ENCODE measurements at places on chromosomes 2 and 18.

DNA sequence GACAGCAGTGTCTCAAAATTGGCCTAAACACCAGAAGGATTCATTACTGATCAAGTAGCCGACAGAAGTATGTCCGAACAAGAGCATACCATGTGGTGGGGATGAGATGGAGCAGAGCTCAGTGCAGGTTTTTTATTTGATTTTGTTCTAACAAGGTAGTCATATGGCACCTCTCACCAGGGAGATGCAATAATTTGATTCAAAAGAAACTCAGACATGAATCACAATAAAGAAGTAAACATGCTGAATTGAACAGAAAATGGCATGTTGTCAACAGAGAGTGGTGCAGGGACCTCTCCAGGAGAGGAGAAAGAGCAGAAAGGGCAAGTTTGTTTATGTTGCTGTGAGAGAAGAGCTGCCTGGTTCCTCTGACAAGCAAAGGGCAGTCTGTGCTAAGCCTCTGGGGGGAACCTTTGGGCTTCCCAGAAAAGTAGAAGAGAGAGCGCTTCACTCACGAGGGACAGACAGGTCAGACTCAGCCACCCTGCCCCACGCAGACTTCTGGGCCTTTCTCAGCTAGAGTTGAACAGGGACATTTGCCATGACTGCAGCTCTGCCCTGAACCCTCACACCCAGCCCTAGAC lies 351.3 kb upstream of the RAB12 start:
- DNase-seq: no peak

- no peak for DNase-seq
Measured at GRCh38 chr2:27147935-27148334, 869 bp upstream of the TCF23 start.

DNA sequence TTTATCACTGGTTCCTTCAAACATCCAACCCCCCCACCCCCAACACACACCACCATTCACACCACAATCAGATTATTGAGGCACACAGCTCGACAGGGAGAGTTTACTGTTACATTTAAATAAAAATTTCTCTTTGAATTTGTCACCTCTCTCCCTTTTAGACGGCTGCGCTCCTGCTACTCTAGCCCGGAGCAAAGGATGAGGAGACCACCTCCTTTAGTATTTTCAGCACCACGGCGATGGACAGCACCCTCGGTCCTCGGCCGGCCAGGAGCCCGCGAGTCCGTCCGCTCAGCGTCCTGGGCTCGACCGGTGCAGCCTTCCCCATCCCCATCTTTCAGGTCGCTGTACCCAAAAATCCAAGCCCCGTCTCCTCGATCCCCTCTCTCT lies 892 bp downstream of the CELF4 start:
- DNase-seq: peak; percentile 26

DNA sequence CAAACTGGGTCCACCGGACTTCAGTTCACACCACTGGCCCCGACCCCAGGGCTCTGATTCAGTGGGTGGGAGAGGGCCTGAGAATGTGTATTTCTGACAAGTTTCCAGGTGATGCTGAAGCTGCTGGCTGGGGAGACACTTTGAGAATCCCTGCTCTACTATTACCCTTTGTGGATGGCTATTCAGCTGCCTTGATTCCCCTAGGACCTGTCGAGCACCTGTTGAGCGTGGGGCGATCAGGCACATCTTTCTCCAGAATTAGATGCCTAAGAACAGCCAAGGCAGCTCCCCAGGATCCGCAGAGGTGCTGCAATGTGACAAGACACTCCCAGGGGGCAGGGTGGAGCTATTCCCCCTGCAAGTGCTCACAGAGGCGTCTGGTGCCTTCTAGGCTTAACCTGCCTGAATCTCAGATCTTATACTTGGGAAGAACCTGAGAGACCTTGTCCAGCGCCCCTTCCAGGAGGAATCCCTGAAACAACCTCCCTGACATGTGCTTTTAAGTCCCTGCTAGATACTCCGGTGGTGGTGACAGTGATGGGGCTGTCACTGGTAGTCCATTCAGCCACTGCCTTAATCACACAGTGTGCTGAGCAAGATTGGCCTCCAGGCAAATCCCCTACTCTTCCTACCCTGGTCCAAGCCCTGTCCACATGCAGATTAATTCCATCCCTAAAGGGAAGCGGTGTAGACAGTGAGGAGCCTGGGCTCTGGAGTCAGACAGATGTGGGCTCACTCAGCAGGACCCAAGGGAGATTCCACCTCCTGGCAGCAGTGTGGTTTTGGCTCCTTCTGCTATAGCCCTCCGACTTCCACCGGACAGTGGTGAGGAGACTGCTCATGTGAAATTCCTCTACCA lies 43.4 kb upstream of the OTOF start:
- DNase-seq: peak; percentile 30

- DNase-seq: peak; percentile 72
Measured at GRCh38 chr18:48934723-48935432, 15.9 kb downstream of the SMAD7 start.

- DNase-seq: peak; percentile 81
Measured at GRCh38 chr2:96509114-96509846, 4.1 kb upstream of the NEURL3 start.

DNA sequence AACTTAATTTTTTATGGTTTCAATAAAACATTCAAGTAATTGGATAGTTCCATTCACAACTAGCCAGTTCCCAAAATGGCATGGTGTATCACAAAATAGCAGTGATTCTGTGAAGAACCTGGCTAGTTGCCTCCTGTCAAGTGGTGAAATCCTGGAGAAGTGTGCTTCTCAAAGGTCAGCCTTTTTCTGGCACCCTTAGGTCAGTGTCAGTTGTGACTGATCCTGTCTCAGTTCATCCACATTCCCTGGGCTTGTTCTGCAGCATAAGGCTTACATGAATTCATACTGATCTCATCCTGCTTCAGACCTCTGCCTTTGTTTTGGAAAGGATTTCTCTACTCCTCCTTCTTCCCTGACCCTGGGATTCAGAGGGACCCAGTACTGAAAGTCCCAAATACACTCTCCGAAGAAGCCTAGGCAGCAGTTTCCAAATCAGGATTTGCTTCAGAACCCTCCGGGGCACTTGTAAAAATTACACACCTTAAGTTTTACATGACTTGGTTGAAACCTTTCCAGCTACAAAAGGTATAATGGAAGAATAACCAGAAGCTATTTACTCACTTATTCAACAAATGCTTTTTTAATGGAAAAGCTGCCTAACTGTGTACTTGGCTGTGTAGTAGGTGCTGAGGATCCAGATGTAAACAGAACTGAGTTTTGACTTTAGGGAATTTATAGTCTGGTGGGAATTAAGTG lies 11.0 kb downstream of the MAP3K20 start:
- no peak for DNase-seq

- DNase-seq: no peak
Measured at GRCh38 chr2:232857158-232857563, 12.9 kb upstream of the SNORC start.

- DNase-seq: no peak
Measured at GRCh38 chr2:101989740-101990460, 1.9 kb upstream of the IL1R2 start.

DNA sequence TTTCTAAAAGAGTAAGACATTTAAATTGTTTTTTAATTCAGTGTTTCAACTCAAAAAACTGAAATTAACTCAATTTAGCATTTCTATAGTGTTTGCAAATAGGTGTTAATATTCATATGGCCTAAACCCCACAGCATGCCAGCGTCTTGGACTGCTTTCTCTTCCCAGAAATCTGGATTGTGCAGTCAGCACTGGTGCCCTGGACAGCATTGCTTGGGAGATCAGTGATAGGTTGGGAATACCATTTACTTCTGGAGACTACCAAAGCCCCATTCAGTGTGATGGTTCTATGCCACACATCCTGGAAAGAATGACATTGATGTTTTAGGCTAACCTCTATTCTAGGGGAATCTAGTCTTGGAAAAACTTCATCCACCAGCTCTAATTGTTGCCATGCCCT lies 455.0 kb upstream of the KLHL29 start:
- DNase-seq: no peak

GRCh38 chr2:119106301-119106897 lies 52.2 kb downstream of the C1QL2 start:
- peak; percentile 34 for DNase-seq

GRCh38 chr18:2337552-2338141 lies 233.7 kb downstream of the METTL4 start:
- DNase-seq: peak; percentile 15

GRCh38 chr2:3535794-3536681 lies 16.7 kb upstream of the ADI1 start:
- DNase-seq: peak; percentile 56

DNA sequence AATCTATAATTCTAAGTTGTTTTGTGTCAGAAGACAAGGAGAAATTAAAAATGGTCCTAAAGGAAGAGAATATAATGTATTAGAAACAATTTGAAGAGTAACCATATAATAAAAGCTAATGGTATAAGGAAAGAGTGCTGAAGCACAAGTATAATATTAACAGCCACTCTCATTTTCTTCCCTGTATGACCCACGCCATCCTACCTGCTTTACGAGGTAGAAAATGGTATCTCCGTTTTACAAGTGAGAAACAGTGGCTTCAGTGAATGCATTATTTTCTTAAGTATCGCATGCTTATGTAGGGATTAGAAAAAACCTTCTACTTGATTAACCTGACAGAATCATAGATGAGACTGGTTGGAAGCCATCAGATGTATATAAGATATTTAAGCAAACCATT lies 266.2 kb downstream of the CCDC102B start:
- DNase-seq: no peak

- DNase-seq: peak; percentile 67
Measured at GRCh38 chr2:46615986-46616485, 136.7 kb downstream of the TMEM247 start.

- no peak for DNase-seq
Measured at GRCh38 chr2:162968306-162968705, 129.7 kb upstream of the KCNH7 start.

- DNase-seq: no peak
Measured at GRCh38 chr2:37645362-37645761, 26.1 kb downstream of the CDC42EP3 start.

- no peak for DNase-seq
Measured at GRCh38 chr18:78912336-78912735, 67.3 kb upstream of the SALL3 start.

- DNase-seq: peak; percentile 65
Measured at GRCh38 chr18:12307701-12308385, at the start of gene TUBB6. TSS of gene TUBB6 (plus strand) at chr18:12308241. CDS start at chr18:12308293, 52 bp downstream.

DNA sequence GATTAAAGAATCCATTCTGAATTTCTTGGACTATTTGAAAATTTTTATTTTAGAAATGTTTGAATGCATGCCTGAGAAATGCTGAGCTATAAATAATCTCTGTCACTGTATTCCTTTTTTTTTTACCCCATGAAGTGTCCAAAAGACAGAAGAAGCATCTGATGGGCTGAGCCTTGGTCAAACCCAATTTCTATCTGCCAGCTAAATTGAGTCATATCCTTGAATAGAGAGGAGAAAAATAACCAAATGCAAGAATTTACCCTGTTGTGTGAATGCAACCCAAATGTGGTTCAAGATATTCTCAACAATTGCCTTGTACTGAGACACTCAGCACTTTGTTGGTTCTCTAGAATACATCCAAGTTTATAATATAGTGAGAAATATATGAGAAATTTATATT lies 223.5 kb downstream of the UBE2E3 start:
- no peak for DNase-seq

DNA sequence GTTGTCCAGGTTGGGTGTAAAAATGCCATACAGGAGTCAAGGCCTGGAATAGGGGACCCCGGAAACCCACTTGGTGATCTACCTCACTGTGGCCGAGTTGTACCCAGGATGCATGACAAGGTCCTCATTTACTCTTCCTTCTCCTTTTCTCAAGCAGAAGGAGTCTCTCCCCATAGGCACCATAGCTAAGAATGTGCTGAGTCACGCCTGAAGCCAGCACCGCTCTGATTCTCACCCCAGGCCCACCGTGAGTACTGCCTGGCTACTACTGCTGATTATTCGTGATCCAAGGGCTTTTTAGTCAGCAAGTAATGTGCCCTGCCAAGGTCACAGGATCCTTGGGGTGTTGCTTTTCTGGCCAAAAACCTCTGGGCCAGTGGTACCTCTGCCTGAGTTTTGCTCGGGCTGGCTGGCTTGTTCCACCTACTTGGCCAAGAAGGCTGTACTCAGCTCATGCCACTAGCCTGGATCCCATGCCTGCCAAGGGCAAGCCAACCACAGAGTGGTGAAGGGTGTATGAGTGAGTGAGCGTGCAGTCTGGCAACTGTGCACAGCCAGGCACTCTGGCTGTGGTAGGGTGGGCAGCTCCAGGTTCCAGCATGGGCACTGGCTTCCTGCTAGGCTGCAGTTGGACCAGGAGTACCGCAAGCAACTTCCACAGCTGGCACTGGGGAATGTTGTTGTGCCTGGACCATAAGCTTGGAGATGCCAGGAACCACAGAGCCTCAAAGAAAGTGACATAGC lies 650.1 kb upstream of the VRK2 start:
- DNase-seq: peak; percentile 71

DNA sequence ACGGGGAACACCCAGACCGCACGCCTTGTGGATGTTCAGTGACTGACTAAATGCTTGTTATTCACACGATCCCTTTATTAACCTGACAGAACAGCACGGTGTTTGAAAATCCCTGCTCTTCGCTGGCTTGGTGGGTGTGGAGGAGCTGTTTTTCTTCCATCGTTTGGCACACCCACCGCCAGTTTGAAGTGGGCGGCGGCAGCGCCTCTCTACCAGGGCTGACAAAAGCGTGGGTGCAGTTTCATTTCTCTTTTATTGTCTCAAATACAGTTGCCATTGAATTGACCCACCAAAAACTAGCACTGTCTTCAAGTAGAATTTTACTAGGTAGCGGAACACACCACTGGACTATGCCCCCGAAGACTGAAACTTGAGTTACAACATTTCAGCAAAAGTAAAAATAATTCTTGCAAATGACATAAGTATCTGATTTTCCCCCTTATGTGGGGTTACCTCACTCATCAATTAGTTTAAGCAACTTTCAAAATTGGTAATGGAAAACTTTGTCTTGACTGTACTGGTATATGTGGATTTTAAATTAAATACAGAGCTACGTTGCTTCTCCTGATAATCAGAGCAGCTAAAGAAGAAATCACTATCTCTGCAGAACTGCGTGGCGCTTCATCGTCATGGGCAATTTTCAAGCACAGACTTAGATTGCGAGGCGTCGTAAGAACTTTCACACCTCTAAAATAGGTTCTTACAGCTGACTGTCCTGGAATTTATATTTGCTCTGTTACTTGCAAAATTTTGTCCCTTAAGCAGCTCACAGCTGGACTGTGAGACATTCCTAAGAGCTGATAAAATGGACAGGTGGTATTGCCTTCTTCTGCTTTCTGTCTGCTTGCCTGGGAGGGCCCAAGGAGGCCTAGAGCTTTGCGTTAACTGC lies 60.9 kb downstream of the LDLRAD4 start:
- DNase-seq: no peak

DNA sequence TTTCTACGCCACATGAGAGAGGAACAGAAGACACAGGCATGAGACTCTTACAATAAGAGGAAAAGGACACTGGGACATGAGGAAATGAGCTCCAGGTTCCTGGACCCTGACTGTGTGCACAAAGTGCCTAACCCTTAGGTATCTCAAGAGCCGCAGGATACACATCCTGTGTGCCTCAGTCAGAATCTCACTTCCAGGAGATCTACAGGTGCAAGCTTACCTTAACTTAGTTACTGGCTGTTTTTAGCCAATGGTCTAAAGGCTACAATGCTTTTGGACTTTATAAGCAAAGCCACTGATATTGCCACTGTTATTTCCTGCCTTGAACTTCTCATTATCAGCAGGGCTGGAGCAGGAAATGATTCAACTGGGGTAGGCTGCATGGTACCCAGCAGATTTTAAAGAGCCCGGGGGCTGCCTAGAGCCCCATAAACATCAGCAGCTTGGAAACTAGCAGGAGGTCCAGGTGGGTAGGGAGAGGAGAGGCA lies 254.4 kb downstream of the ZNF521 start:
- no peak for DNase-seq

GRCh38 chr2:216588861-216589710 lies 44.1 kb upstream of the IGFBP2 start:
- DNase-seq: no peak

Measured in KBM-7 (cell line).